ENCODE measurements at places on chromosomes 3 and 15.

DNA sequence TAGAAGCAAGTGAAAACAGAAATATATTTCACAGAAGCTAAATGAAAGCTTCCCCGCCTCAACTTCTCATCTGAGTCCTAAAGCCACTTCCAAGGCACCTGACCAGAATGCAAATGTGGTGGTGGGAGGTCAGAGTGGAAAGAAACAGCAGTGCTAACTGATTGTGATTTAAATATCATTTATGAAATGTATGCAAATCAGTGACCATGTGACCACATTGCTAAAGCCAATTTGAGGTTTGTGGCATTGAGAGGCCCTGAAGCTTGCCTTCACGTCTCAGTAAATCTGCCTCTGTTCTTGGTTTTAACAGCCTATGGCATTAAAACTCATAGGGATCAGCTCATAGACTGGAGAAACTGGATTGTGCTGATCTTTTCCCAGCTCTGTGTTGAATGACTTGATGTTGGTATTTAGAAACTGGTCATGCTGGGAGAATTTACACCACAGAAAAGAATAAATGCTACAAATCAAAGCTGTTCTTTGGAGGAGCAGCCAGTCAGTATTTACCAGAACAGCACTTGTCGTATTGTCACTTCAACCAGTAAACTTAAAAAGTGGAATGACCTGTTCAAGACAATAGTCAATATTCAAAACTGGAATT is 481.4 kb upstream of the ALCAM start:
- DNase-seq, result no peak

- no peak for DNase-seq
Observed at GRCh38 chr15:72110355-72110754, 7.6 kb downstream of the MYO9A start.

GRCh38 chr3:177102553-177102952 is 94.7 kb downstream of the TBL1XR1 start:
- DNase-seq, result no peak

GRCh38 chr3:23779841-23780240 is 25.9 kb upstream of the UBE2E1 start:
- no peak for DNase-seq

- no peak for DNase-seq
Observed at GRCh38 chr15:56240390-56240789, 3.3 kb downstream of the RFX7 start.

DNA sequence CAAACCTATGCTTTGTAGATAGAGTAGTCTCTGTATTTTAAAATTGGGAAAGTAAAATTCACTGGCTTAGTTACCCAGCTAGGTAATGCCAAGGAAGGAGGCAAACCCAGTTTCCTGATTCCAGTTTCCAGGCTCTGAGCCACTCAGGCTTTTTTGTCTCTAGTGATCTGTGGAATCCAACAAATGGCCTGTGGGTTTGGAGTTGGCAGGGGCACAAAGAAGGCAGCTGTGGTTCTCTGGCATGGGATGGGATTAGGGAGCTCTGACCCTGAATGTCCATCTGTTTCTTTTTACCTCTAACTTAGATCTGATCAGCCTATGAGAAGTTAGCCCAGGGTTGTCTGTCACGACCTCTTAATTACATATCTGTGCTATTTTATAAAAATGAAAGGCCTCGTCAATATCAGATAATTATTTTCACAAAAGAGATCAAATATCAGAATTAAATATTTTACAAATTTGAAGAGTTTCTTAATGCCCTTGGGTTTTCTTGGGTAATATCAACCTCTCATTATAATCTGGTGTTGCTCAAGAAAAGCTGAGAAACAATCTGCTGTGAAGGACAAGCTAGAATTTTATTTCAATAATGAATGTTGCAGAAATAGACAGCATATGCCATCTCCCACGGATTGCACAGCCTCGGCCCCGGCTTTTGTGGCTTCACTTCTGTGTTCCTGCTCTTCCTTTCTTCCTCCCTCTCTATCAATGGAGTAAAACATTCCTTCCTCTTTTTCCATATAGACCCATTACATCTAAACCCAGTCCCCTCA is 63.7 kb upstream of the DAZL start:
- DNase-seq, result no peak

GRCh38 chr3:178960181-178960580 is 111.4 kb downstream of the ZMAT3 start:
- DNase-seq, result no peak

DNA sequence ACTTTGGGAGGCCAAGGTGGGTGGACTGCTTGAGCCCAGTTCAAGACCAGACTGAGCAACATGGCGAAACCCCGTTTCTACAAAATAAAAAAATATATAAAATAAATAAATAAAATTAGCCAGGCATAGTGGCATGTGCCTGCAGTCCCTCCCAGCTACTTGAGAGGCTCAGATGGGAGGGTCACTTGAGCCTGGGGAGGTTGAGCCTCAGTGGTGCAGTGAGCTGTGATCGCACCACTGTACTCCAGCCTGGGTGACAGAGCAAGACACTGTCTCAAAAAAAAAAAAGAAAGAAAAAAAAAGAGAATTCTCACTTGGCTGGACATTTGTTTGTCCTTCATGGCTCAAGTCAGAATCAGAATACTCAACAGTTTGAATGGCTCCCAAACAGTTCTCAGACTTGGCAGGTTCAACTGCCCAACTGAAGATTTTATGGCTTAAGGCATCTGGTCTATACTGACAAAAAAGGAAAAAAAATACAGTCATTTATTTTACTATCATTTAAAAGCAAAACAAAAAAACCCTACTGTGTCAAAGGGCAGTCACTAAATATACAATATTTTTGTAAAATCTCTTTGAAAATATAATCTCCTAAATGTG is 106.6 kb downstream of the FBXL22 start:
- DNase-seq, result no peak

GRCh38 chr3:138509586-138509985 is 75.2 kb downstream of the ESYT3 start:
- no peak for DNase-seq

GRCh38 chr15:95141486-95141885 is 910.1 kb downstream of the MCTP2 start:
- no peak for DNase-seq

DNA sequence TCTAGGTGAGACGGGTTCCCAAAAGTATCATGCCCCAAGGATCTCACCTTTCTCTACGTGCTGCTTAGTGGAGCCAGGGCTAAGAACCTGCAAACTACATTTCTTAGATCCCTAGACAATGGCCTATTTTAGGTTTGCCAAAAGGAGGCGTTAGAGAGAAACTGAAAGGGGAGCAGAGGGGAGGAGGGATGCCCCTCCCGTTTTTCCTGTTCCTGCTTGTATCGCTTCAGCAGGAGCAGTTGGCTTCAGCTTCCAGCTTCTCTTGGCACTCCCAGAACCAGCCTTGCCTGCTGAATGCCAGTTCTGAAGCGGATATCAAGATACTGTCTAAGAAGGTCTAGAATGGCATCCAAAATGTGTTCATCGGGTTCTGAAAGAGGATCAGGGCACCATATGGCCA is 58.4 kb upstream of the ABHD17C start:
- DNase-seq, result no peak

GRCh38 chr3:134743006-134743405 is 52.1 kb upstream of the EPHB1 start:
- DNase-seq, result no peak

GRCh38 chr3:51374456-51374855 is 10.6 kb upstream of the MANF start:
- DNase-seq, result no peak

- no peak for DNase-seq
Observed at GRCh38 chr3:162610261-162610660, 1113.7 kb downstream of the OTOL1 start.

DNA sequence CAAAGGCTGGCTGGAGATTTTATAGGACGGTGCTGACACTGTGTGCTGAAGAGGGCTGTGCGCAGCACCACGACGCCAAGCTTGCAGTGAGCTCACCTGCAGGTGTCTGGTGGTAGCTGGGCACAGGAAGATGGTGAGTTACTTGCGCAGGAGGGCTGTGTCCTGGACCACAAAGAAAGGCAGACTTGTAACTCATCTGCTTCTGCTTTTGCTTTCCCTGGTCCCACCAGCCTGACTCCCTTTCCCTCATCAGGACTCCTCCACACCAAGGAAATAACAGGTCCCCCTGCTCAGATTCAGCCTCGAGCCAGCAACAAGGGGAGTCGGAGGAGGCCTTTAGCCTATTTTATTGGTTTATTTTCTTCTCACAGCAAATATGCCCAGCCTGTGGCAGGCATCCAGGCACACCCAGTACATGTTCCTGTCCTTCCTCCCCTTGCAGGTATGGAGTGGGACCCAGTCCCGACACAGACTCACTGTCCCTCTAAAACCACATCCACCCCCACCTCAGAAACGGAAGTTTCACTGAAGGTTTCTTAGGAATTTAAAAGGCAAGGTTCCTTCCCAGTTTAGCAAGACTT is 35.6 kb upstream of the FLNB start:
- DNase-seq, result no peak

GRCh38 chr15:40347559-40348473 is 3.0 kb upstream of the PHGR1 start:
- DNase-seq, result no peak

GRCh38 chr3:33537133-33537532 is 96.9 kb upstream of the UBP1 start:
- DNase-seq, result no peak

DNA sequence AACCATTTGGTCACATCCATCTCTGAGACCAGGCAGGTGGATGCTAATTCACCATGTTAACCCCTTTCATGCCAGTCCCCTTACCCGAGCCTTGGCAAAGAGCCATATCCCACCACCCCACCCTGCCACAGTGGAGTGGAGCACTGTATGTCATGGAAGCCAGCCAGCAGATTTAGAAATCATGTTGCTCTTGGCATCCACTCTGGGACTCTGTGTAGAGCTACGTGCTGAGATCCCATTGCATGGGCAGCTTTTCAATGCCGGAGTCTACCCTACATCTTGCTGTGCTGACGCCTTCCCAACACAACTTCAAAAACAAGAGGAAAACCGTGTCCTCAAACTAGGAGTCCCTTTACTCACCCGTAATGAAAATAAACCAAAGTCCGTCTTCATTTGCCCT is 131.0 kb downstream of the NTRK3 start:
- DNase-seq, result no peak

All from activated CD4-positive, alpha-beta T cell treated with anti-CD3 and anti-CD28 coated beads for 4 hours (primary cell).